ENCODE measurements at places on chromosomes 2 and 18.

DNA sequence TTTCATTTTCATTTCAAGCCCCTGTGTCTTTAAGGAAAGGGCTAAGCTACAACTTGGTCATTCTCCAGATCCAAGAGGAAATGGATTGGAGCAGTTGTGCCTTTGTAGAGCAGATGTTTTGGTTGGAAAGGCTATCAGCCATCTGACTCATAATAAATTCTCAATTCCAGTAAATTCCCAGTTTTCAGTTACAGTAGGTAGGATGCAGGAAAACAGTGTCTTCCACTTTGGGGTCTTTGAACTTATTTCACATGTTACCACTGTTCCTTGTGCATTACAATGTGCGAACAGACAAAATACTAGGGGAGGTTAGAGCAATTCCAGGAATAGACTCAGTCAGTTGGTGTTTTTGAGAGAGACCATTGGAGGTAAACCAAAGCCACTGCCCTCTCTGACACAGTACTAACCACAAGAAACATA, 211.9 kb downstream of the BABAM2 start:
- DNase-seq = no peak

DNA sequence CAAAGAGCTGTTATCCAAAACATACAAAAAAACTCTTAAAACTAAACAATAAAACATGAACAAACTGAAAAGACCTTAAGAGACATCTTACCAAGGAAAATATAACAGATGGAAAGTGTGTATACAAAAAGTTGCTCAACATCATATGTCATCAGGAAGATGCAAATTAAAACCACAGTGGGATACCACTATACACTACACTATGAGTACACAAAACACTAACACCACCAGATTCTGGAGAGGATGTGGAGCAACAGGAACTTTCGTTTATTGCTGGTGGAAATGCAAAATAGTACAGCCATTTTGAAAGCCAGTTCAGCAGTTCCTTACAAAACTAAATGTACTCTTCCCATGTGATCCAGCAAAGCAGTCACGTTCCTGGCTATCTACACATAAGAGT, 221.4 kb downstream of the CMPK2 start:
- no peak for DNase-seq

- DNase-seq = no peak
Observed at GRCh38 chr2:159130302-159130701, 156.2 kb downstream of the WDSUB1 start.

DNA sequence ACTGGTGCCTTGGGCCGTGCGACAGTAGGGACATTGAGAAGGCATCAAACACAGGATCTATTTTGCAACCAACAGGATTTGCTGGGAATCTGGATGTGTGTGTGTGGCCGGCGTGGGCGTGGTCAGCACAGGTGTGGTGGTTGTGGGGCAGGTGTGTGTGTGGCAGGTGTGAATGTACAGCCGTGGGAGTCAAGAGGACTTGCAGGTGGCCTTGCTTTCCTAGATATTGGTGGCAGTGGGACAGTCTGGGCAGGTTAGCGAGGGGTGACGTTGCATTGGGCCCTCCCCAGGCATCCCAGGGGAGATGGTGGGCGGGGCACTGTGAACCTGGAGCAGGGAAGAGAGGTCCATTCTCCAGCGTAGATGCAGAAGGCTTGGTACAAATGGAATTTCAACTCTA, 3.2 kb upstream of the LIMS2 start:
- no peak for DNase-seq

DNA sequence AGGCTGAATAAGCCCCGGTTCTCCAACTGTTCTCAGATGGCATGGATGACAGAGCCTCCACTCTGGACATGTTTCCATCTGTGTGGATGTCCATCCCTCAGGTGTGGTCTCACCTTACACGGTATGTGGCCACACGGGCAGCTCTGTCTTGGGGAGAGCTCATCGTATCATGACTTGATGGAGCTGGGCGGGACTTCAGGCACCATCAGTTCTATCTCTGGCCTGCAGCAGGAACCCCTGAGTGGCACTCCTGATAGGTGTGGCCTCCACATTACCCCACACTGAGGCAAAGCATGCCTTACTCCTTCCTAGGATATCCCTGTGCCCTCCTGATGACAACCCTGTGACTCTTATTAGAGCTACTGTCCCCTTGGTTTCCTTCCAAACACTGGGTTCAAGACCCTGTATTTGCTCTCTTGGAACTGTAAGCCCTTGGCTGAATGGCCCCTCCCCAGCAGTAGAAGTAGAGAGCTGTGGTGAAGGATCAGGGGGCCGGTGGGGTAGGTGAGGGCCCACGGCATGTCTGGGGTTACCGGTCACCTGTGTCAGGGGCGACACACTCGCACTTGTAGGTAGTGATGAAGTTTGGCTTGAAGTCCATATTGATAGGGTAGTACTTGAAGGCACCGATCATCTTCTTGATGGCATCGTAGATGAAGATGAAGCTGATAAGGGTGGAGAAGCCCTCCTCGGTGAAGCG, 48.2 kb downstream of the MTHFD2 start:
- DNase-seq = no peak

GRCh38 chr2:165067643-165068486, 112.5 kb upstream of the SLC38A11 start:
- no peak for DNase-seq

DNA sequence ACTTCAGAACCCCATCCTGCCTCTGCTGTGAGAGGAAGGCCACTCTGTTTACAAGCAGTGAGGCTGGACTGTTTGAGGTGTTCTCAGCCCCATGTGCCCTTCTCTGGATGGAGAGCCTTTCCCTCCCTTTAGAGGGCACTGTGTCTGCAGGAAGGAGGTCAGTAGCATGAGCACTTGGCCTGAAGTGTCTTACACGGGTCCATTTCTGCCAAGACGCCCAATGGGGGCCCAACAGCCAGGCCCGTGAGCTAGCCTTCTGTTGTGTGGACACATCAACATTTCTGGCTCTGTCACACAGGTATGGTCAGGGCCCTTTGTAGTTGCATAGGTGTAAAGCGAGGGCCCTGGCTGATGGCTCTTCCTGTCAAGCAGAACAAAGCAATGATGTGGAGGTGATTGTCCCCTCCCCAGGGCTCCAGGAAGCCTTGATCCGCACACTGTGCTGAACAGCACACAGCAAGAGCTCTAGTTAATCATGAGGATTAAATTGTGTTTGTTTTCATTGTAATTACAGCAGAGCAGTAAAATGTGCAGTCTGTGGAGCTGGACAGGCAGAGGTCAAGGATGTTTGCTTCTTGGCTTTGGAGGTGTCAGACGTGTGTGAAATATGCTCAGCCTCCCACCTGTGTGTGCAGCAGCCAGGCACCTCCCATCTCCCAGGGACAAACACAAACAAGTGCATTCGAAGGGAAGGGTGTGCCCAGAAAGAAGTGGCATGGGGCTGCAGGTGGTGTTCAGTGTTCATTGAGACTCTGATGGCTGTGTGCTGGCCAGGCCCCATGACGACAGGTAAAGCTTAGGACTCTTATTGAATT, 132.1 kb downstream of the SH3RF3 start:
- no peak for DNase-seq

- DNase-seq = peak; percentile 60
Observed at GRCh38 chr2:44169155-44169898, 652 bp downstream of the PPM1B start.

DNA sequence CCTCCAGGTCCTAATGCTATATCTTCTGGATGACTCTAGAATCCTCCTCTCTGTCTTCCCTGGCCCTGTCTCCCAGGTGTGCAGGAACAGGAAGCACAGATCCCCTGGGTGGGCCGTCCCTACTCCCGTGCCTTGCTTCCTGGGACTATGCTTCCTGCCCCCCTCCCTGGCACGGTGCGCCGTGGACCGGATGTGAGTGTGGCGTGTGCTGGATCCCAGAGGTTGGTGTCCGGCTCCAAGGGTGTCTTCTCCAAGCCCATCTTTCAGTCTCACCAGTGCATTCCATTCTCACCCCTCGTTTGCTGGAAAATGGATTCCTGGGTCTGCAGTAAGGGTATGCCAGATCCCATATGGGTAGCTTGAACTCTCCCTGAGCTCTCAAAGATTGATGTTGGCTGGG, 144.4 kb upstream of the TWIST2 start:
- DNase-seq = no peak

DNA sequence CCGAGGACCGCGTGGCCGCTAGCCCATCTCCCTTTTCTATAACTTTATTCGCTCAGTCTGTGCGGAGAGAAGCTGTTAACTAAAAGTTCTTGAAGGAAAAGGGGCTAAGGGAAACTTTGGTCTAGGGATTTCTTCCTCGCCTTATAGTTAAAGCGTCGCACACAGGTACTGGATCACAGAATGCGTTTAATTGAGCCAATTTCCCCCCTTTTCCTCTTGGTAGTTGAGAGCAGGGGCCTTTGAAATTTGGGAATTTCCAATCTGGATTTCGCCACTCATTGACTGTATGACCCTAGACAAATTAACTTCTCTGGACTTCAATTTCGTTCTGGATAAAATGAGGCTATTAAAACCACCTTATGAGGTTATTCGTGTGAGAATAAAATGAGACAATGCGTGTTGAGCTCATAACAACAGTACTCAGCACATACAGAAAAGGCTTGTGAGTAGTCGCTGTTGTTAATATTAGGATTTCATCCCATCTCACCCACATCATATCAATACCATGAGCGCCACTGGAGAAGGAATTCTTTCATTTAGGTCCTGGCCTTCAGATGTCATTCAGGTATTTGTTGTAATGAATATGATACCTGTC, 763 bp upstream of the OLA1 start:
- no peak for DNase-seq
